ENCODE measurements at places on chromosomes 12 and 14.

- DNase-seq = peak; percentile 29
Observed at GRCh38 chr14:69648480-69649451, 37.4 kb downstream of the SUSD6 start.

DNA sequence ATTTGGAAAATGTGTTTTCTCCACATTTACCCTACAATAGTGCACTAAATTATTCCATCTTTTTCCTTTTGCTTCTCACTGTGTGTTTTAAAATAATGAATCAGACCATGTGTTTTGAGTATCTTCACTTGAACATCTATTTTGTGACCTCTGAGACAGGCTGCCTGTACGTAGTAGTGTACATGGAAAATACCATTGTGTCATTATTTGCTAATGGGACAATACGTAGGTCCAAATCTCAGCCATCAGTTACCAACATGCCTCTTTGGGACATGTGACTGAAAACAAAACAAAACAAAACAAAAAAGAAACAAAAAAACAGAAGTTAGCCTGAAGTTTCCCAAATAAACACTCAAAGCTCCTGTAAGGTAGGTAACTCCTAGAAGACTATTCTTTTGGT, 7.1 kb upstream of the MYF6 start:
- DNase-seq = no peak

DNA sequence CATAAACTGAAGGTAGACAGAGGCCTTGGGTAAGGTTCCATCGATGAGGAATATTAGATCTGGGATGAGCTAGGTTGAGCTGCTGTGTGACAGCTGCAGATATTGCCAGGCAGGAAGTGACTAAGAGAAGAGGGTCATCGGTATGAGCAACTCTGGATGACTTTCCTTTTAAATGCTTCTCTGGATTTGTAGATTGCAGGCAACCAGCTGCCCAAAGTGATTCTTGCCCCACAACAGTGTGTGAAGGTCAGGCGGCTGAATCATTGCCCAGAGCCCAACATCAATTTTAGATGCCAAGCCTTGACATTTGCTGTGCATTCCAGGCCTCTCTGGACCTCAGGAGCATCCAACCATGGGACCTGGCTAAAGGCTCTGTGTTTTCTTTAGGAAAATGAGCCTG, 255.9 kb downstream of the DPF3 start:
- DNase-seq = peak; percentile 19

- DNase-seq = no peak
Observed at GRCh38 chr12:18580291-18580690, 157.5 kb downstream of the PLCZ1 start.

GRCh38 chr14:100828031-100828769, 2.3 kb downstream of the MEG3 start:
- DNase-seq = no peak

GRCh38 chr12:108820707-108821406, 36.5 kb downstream of the SSH1 start:
- DNase-seq = no peak

GRCh38 chr12:65565601-65566560, 258.4 kb upstream of the HMGA2 start:
- peak; percentile 17 for DNase-seq

GRCh38 chr12:64139021-64139420, 83.1 kb downstream of the KICS2 start:
- no peak for DNase-seq

DNA sequence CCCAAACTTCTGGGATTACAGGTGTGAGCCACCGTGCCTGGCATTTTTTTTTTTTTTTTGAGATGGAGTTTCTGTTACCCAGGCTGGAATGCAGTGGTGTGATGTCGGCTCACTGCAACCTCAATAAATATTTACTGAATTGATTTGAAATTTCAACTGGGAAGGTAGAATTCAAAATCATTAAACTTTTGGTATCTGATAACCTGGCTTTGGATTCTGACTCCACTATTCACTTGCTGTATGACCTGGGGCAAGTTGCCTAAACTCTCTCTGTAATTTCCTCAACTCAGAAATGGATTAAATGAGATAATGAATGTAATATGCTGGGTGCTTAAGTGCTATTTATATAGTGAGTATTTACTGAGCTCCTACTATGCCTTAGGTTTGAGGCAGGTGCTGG, 8.7 kb upstream of the METAP2 start:
- DNase-seq = no peak

DNA sequence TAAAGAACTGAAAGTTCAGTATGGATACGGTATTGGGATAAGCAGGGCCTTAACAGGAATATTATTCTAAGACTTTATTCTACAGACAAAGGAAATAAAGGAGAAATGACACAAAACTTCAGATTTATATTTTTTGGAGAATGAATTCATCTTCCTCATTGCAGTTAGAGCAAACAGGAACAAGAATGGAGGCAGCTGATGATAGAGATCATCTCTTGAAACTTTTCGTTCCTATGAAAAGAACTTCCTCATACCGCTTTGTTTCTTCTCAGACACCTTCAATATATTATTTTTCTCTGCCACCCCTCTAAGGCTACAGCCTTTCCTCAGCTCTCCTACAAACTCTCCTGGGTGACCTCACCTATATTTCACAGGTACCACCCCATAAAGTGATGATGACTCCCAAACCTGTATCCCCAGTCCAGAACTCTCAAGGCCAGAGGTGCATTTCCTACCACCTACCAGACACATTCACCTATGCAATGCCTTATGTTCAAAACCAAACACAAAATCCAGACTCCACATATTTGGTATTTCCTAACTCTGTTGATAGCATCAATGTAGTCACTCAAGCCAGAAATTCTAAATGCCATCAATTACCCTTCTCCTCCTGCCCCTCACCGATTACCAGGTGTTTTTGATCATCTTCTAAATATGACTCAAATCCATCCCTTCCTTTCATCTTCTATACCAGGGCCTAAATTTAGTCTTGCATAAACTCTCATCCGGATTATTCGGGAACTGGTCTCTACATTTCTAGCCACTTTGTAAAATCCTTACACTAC, 7.4 kb downstream of the MAP4K5 start:
- DNase-seq = no peak
